ENCODE measurements at places on chromosomes 3 and 15. TPM values are rescaled to one million over a fixed set of nuclear protein-coding genes. Genes with fewer than 3 reads are reported as not detected.

PCOLCE2 gene
- 6.2 TPM for total RNA-seq

SEMA3G gene
- total RNA-seq = 0.31 TPM

CHRD gene
- 5.2 TPM for total RNA-seq

SAMMSON gene
- total RNA-seq = not detected

SLCO2A1 gene
- total RNA-seq = not detected

CLRN1 gene
- not detected for total RNA-seq

SUCLG2 gene
- total RNA-seq = 13.9 TPM

ZBED2 gene
- total RNA-seq = not detected

DISP2 gene
- 0.81 TPM for total RNA-seq

GPR176 gene
- total RNA-seq = 1.7 TPM

AMOTL2 gene
- 109 TPM for total RNA-seq

DTWD1 gene
- total RNA-seq = 6.2 TPM

ZBTB47 gene
- total RNA-seq = 1.1 TPM

FSTL1 gene
- total RNA-seq = 0.08 TPM

GPR171 gene
- total RNA-seq = not detected

STAB1 gene
- not detected for total RNA-seq
